ENCODE measurements at places on chromosomes 6 and 20. TPM values are rescaled to one million over a fixed set of nuclear protein-coding genes. Genes with fewer than 3 reads are reported as not detected.

The ZNFX1 gene
- total RNA-seq = 77.4 TPM

DNA sequence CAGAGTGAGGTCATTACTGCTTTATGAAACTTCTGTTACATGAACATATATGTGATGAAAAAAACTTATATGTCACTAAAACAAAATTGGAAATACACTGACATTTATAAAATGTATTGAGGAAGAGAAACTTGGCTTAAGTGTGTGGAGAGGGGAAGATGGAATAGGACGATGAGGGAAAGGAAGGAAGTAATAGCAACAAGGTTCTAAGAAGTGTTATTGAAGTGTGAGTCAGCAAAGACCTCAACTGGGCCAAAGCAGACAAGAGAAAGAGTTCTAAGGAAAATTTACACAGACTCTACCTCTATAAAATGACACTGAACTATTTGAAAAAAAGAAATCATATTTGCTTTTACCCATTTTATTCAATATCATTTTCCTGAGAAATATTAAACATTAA is 38.3 kb downstream of the SNX3 start:
- DNase-seq = peak; percentile 18

The BMP7 gene
- 15.3 TPM for total RNA-seq

DNA sequence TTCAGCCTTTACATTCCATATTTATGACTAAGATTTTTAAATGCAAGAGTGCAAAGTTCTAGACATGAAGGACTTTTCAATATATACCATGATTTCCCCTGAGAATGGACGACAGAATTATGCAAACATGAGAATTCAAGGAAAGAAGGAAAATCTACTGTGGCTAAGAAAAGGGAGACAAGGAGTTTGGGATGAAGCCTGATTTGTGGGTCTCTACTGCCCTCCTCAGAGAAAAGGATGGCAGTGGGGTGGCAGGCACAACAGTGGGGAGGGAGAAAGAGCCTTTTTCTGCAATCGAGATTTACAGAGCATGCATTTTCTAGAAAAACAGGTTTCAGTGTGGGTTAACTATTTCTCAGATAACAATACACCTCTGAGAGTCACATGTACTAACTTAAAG is 466.9 kb upstream of the NRSN1 start:
- DNase-seq = no peak

- DNase-seq = peak; percentile 12
These were observed 84.7 kb downstream of the UST start for GRCh38 chr6:148831531-148831930.

GRCh38 chr6:41894366-41895299 is 542 bp downstream of the USP49 start:
- peak; percentile 11 for DNase-seq

GRCh38 chr6:11868392-11868791 is 89.8 kb upstream of the ADTRP start:
- DNase-seq = no peak

The FAM217A gene
- total RNA-seq = not detected

The SCUBE3 gene
- 8.5 TPM for total RNA-seq

The CYP39A1 gene
- 0.84 TPM for total RNA-seq

GRCh38 chr6:141956868-141957267 is 175.9 kb upstream of the GJE1 start:
- DNase-seq = no peak

The RRAGD gene
- 3.8 TPM for total RNA-seq

GRCh38 chr20:63156221-63156671 is 59.7 kb downstream of the YTHDF1 start:
- DNase-seq = no peak

DNA sequence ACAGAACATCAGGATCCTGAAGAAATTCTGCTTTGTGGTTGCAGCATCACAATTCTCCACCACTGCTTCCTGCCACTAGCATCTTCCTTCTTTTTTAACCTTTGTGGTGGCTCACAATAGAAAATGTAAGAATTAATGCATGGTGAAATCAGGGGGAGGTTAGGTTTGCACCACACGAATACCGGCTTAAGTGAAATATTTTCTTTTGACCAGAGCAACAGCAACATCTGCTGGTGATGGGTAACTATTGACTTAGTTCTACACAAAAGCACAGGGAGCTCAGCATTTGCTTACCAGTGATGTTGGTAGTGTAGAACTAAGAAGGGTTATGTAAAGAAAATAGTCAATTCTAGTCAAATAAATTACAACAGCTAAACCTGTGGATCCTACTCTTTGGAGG is 280.5 kb downstream of the SYNE1 start:
- no peak for DNase-seq

- DNase-seq = no peak
These were observed 71.7 kb downstream of the GRM4 start for GRCh38 chr6:34074064-34074742.

GRCh38 chr20:57991211-57991881 is 237.1 kb downstream of the ANKRD60 start:
- DNase-seq = peak; percentile 80

The SOBP gene
- total RNA-seq = 4.7 TPM

- DNase-seq = no peak
These were observed 55.6 kb downstream of the ZNF292 start for GRCh38 chr6:87210979-87211378.

DNA sequence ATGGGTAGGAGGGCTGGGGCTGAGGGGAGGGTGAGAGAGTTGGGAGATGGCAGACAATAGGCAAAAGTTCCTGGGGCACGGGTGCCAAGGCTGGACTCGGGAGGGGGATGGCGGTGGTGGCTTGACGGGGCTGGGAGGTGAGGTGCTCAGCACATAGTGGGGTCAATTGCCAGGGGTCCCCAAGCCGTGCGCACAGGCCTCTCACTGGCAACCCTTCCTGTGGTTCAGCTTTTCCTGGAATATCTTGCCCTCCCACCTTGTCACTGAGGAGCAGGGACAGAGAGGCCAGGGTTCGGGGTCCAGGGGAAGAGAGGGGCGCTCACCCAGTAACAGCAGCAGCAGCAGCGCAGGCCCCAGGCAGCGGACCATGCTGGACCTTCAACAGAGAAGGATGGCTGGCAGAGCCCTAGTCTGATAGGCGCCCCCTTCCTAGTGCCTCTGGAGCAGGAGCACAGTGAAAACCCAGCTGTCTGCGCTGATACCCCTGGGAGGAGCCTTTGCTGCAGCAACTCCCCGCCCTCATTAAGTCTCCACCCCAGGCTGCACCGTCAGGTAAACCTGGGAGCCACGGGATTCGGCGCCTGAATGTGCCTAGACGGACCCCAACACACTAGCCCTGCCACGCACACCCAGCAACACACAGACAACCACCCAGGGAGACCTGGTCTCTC is at the start of gene GFRA4:
TSS of gene GFRA4 (minus strand) at position 369 of the 671 bp plus-strand sequence. CDS start at position 369, 0 bp downstream.
- DNase-seq = no peak

DNA sequence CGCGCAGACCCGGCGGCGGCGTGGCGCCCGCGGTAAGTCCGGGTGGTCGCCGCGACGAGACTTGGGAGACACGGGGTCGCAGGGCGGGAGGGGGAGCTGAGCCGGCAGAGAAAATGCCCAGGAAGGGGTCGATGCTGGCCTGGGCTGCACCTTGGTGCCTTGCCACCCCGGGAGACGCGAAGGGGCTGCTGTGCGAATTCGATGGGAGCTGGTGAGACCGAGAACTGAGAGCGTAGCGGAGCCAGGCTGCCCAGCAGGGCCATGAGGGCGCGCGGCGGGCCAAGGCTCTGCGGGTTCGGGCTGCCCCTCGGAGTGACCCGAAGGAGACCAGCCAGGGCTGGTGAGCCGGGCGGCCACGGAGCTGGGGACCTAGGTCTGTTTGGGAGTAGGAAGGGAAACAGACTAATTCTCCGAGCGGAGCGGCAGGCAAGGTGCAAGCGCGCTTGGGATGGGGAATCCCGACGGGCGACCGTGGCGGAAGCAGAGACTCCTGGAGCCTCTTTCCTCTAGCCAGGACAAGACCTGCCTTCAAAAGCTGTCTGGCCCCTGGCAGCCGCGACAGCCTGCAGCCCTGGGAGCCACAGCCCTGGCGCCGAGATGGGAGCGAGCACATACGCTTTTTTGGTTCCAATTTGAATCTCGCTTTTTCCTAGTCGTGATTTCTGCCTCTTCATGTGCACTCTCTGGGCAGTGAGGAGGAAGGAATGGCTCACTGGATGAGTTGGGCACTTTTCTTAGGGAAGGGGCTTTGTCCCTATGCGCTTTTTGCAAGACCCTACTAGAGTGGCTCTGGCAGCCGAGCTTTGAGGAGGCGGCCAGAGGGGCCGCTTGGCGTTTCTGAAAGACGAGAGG is 691 bp downstream of the SYNDIG1 start:
- peak; percentile 11 for DNase-seq
